ENCODE measurements at places on chromosomes 5 and 9.

DNA sequence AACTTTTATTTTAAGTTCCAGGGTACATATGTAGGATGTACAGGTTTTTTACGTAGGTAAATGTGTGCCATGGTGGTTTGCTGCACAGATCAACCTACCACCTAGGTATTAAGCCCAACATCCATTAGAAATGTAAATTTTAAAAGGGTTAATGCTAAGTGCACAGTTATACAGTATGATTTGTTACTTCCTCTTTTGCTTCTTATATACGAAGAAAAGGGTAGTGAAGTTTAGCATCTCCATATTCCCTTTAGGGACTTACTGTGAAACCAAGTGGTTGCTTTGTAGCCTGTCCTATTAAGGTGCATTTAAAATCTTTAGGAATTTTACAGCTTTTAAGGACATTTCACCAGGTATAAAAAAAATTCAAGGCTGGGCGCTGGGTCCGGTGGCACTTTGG, 46.4 kb downstream of the RBM27 start:
- no peak for DNase-seq

- no peak for DNase-seq
These were observed 304.2 kb downstream of the ENC1 start for GRCh38 chr5:74336297-74336696.

- DNase-seq, result no peak
These were observed 8.1 kb downstream of the MTMR12 start for GRCh38 chr5:32304622-32305021.

DNA sequence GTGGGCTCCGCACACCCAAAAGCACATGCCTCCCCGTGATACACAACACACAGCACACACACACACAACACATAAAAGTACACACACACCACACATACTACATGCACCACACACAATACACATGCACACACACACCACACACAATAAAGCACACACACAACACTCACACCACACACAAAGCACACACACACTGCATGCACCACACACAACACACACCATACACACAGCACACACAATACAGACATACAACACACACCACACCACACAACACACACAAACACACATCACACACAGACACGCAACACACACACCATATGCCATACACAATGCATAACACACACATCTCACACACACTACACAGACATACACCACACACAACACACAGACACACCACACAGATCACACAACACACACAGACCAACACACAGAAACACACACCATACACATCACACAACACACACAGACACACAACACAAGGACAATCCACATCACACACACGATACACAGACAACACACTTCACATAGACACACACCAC, 3.4 kb upstream of the CCDC187 start:
- no peak for DNase-seq

- DNase-seq, result no peak
These were observed 281.8 kb downstream of the AOPEP start for GRCh38 chr9:95008151-95008771.

DNA sequence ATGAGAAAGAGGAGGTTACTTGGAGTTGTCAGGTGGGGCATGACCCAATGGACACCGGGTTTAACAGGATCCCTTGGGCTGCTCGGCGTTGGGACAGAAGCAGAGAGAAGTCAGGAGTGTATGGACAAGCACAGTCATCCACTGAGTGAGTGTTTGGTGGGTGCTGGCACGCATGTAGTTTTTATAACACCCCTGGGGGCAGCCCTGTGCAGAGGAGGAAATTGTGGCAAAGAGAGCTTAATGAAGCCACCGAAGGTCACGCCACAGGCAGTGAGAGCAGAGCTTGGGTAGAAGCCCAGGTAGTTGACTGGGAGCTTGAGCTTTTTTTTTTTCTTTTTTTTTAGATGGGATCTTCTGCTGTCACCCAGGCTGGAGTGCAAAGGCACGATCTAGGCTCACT, 43.2 kb upstream of the IER5L start:
- DNase-seq, result no peak

GRCh38 chr5:72206160-72206559, 98.9 kb downstream of the MAP1B start:
- DNase-seq, result no peak

DNA sequence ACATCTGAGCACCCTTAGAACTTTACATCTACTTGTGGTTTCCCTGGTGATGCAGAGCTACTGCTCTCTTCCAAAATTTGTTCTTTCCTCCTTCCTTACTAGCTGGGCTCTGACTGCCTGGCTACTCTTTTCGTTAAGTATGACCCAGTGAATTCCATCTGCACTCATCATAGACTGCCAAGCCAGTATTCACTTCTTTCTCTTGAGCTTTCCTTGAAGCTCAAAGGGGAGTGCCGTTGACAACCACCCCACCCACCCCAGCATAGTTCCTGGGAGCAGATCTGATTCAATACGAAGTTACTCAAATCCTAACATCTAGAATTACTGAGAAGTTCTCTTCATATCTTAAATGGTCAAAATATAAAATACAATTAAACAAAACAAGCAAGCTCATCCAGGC, 190.5 kb downstream of the ADAMTS12 start:
- DNase-seq, result no peak

- DNase-seq, result no peak
These were observed 4.3 kb downstream of the SURF2 start for GRCh38 chr9:133360400-133361393.

DNA sequence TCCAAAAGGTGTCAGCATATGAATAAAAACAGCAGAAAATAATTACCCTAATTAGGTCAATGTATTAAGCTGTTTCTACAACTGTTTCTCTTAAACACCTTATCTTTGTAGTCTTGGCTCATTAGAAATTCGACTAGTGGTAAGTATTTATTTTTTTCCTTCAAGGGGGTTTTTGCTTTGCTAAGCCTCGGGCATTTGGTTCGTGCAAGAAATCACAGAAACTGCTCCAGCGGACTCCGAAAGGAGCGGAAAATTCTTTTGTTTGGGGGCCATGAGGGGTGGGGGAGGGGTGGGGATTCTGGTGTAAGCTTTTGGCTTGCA, 757 bp downstream of the ZBED3 start:
- no peak for DNase-seq

DNA sequence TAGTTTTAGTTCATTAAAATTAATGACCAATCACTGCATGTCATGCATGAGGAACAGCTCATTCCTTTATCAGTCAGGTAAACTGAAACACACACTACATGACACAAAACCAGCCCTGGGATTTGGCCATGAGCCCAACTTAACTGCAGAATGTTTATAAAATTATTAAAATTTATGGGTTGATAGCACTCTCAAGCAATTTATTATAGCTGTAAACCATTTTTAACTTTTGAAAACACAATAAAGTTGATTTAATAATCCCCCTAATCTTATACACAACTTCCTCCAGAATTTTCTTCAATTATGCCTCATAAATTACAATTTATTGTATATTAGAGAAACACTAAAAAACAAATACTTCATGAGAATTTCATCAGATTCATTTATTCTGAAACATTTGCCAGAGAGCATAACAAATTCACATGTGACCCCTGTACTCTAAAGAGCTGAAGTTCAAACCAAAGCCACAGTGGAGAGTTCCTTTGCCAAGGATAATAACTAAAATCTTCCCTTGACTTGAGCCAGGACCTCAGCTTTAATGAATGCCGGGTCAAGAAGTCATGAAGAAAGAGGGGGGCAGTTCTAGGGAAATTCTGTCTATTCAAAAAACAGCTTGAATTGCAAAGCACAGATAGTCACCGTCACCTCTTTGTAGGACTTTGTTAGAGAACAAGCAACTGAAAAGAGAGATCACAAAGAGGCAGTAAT, 763.7 kb upstream of the GRAMD2B start:
- no peak for DNase-seq

- no peak for DNase-seq
These were observed 20.6 kb downstream of the PSMB7 start for GRCh38 chr9:124394596-124394995.

GRCh38 chr9:120668399-120668798, 45.9 kb downstream of the MEGF9 start:
- DNase-seq, result no peak

DNA sequence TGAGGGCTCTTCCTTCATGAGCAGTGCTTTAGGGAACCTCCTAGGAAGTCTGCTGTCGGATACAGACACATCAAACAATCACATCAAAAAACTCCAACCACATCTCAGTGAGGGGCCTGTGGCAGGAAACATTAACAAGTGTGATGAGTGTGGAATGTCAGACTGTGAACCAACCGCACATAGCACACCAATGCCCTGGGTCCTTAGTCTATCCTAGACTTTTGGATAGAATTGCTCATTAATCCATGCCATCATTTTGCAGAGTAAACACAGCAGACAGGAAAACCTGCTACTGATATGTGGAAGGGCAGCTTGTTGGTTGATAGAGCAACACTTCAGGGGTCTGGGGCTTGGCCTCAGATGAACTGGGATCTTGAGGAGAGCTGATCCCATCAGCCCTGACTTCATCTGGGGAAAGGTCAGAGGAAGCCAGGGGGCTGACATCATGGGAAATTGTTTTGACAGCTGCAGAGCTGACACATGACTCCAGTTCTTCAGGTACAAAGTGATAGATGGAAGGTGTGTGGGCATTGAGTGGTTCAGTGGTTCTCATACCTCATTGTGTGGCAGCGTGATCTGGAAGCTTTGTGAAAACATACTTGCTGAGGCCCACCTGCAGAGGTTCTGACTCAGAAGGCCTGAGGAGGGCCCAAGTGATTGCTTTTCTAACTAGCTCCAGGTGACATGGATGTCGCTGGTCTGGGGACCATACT, 193.3 kb downstream of the DIRAS2 start:
- no peak for DNase-seq

GRCh38 chr5:9852671-9853070, 222.5 kb upstream of the TAS2R1 start:
- no peak for DNase-seq

- no peak for DNase-seq
These were observed 96.8 kb downstream of the ANKRD18B start for GRCh38 chr9:33620738-33621439.

DNA sequence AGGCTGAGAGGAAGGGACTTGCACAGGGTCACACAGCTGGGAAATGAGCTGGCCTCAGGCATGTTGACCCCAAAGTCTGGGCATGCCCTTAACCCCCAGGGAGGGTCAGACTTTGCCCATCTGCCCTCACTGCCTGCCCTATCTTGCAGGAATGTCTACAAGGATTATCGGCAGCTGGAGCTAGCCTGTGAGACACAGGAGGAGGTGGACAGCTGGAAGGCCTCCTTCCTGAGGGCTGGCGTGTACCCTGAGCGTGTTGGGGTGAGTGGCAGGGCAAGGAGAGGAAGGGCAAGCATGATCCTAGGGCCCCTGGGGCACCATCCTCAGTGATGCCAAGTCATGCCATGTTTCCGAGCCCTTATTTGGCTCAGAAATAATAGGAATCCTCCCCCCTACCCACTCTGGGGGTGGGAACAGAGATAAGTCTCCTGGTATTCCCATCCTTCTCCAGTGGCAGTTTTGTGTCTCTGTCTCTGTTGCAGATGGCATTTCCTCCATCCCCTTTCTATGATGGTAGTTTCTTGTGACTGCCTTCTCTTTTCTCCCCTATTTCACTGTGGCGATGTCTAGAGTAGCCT, 28.5 kb downstream of the GOLGA2 start:
- DNase-seq, result no peak

DNA sequence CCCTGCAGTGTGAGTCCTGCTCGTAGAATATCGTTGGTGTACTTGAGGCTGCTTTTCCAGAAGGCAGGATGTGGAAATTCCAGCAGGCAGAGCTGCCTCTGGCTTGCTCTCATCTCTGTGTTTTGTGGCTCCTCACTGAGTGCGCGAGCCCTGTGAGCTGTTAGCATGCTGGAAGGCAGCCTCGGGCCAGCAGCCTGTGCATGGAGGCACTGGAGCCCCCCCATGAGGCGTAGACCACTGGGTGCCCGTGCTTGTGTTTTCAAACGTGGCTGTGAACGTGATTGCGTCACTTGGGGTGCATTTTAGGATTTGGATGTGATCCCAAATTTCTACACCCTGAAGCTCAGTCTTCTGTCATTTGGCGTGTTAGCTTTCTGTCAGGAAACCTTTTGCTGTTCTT, 3.2 kb downstream of the WDR5 start:
- DNase-seq, result no peak

DNA sequence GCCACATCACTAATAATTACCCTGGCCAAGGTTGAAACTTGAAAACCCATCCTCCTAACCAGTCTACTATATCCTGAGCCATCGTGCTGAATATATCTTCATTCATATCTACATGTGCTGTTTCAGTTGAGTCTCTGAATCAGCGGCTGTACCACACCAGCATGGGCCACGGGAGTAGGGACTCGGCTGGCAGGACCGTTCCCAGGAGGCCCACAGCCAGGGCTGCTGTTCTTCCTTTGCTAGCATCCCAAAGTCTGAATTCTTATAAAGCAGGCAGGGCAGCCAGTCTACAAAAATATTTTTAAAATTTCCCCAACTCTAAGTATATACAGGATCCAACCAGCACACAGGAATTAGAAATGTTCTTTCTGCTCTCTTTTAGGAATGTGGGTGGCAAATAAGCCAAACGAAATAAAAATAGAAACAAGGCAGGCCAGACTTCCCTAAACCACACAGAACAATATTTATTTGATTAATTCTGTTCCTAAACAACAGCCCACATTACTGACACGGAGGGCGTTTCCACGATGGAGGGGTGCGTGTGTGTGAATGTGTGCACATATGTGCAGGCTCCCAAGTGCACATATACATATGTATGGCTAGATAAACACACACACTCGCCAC, 42.8 kb upstream of the EQTN start:
- DNase-seq, result no peak
